ENCODE measurements at places on chromosomes 11 and 22. TPM values are rescaled to one million over a fixed set of nuclear protein-coding genes. Genes with fewer than 3 reads are reported as not detected.

Gene LARGE2
- total RNA-seq, result not detected

Gene MS4A6E
- not detected for total RNA-seq

Gene TECTA
- total RNA-seq, result 0.72 TPM

Gene MFRP
- total RNA-seq, result not detected

- DNase-seq, result no peak
Measured at GRCh38 chr11:100575860-100576717, 111.0 kb upstream of the ARHGAP42 start.

DNA sequence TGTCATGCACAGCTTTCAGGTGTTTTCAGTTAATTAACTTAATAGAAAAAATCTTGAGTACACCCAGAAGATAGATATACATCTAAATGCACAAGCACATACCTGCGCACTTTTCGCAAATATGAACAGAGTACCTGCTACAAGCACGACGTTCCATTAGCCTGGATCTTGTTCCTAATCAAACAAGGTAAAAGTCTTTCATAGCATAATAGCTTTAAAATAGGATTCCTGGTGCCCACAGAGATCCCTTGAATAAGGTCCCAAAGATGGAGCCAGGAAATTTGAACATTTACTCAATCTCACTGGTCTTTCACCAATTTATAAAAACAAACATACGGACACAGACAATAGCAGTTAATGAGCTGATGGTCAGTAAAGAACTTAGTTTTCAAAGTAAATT, 689.8 kb upstream of the CHORDC1 start:
- no peak for DNase-seq

DNA sequence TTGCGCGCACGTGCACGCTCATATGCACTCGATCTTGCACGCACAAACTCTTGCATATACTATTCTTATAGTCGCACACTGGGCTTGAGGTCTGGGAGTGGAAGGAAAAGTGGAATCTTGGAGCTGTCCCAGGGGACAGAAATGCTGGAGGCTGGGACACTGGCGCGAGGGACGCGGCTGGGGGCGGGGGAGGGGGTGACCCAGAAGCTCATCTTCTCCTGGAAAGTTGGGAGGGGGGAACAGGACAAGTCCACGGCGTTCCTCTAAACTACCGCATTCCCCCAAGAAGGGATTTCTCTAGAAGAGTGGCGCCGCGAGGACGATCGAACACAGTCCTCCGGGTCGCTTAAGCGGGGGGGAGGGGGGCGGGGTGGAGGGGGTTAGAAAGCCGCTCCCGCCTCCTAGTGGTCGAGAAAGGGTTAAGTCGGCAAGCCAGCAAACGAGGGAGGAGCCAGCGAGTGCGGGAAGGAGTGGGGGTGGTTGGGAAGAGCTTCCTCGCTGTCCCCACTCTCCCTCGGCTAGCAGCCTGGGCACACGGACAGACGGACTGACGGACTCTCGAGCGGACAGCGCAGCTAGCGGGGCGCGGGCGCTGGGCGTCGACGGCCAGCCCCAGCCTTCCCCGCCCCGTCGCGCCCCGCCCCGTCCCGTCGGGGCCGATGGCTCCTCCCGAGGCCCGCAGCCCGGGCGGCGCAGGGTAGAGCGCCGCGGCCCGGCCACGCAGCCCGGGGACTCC, at the start of gene RTN4RL2:
RTN4RL2 (plus strand) TSS at position 507 of the 736 bp plus-strand sequence. CDS start 338 bp downstream, outside the sequence.
- peak; percentile 63 for DNase-seq

DNA sequence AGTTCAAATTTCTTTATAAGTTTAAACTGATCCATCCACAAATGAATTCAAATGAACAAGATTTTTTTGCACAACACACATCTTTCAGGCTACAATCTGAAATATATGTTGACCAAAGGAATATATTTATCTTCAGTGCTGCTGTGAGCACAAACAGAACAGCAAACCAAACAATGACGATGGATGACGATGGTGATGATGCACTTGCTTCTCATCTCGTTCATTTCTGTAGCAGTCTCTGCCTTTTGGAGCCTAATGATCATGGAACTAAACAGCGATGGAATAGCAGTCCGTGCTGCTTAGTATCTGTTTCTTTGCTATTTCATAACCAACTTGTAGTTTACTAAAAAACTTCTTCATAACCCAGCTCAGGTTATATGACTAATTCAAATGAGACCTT, 220.7 kb upstream of the BLID start:
- DNase-seq, result no peak

DNA sequence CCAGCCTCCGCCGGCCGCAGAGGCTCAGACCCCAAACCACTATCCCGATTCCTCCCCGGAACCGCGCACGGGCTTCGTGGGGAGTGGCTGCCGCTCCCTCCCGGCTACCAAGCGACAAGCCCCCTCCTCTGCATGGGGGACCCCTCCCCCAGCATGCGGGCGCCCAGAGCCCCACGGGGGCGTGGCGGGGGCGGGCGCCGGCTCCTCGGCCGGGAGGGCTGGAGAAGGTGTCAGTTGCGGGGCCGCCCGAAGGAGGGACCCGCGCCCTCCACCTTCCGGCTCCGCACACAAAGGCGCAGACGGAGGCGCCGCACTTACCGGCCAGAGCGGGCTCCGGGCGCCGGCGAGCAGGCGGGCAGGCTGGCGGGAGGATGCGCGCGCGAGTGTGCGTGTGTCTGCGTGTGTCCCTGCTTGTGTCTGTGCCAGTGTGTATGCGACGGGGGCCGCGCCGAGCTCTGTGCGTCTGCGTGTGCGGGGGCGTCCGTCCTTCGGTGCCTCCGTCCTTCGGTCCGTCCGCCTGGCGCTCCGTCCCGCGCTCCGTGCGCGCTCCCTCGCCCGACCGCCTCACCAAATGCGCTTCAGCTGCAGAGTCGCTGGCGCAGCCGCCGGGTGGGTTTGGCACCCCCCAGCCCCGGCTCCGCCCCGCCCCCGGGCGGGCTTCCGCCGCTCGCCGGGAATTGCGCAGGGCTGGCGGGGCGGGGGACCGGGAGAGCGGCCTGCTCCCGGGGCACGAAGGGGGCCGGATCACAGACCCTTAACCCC, at the start of gene PTPN5:
PTPN5 (minus strand) TSS at position 592 of the 762 bp plus-strand sequence. CDS start 19,840 bp downstream, outside the sequence.
- no peak for DNase-seq

DNA sequence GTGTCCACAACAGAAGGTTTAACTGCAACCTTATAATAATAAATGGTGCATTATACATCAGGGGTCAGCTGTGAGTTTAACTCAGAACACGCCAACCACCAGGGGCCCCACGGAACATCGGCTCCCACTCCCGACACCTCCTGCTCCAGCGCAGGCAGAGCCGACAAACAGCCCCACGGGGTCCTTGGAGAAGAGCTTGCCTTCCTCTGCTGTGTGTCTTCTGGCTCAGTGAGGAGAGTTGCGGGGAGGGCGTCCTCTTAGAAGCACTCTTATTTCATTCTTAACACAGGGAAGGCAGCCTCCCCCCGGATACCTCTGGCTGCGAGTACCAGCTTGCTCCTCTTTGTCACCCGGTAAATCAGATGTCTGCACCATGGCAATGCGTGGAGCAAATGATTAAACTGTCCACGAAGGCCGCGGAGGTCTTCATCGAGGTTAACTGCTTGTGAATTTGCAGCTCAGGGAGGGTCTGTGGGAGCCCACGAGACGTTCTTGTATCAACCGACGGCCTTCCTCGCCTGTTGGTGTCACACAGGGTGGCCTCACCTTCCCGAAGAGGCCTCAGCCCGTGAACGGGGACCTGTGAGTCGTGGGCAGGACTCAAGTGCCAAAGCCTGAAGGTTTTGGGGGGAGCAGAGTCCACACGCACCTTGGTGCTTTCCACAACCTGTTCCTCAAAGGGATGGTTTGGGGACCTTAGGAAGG, 464.0 kb downstream of the BRD1 start:
- DNase-seq, result no peak

DNA sequence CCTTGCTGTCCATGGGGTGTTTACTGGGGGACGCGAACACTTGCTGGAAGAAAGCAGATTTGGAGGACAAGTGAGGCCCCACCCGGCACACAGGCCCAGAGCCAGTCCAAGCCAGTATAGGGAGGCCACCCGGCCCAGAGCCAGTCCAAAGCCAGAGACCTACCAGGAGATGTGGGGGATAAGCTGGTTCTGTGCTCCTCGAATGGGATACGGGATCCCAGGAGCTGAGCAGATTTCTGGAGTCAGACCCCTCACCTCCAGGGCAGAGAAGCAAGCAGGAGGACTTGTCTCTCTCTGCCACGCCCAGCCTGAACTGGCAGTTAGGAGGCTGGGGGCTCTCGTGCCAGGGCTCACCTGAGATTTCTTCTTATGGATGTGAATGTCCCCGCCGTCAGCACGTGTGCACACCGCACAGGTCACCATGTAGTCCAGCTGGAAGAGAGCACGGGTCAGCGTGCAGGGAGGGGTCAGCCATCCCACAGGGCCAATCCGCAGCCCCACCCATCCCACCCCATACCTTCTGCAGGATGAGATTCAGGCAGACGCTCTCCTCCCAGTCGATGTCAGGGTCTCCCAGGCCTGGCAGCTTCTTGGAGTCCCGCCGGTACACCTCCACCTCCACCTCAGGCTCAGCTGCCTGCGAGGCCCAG, 35.3 kb downstream of the KIAA0930 start:
- DNase-seq, result no peak

DNA sequence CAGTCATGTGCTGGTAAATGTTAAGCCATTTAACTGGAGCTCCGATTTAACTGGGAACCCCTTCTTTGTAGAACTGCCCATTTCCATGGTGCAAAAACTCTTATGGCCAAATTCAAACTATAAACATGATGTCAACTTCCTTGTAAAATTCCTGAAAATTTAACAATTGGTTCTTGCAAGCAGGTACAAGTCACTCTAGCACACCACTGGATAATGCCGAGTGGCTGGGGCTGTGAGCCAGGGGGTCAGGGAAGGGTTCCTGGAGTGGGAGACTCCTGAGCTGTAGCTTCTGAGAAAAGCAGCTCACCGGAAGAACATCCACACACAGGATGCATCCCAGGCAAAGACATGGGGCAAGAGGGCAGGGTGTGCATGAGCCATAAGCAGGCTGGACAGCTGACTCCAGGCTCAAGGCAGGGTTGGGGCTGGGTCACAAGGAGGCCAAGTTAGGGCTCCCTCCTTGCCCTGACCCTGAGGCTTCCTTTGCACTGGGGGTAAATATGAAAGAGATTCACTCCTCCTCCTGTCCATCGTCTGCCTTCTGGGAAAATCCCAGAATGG, 18.2 kb downstream of the P2RY2 start:
- DNase-seq, result no peak

DNA sequence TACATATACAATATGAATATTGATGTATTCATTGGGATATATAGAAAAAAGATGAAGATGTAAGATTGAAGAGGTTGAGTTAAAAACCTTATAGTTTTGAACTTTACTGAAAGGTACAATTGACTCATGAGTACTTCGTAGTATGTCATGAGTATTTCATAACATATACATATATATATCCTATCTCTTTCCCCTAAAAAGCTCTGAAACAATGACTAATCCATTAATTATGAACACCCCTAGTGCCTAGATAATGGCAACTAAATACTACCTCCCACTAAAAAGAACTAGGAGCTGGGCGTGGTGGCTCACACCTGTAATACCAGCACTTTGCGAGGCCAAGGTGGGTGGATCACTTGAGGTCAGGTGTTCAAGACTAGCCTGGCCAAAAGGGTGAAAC, 31.5 kb downstream of the SLC35F2 start:
- DNase-seq, result no peak

DNA sequence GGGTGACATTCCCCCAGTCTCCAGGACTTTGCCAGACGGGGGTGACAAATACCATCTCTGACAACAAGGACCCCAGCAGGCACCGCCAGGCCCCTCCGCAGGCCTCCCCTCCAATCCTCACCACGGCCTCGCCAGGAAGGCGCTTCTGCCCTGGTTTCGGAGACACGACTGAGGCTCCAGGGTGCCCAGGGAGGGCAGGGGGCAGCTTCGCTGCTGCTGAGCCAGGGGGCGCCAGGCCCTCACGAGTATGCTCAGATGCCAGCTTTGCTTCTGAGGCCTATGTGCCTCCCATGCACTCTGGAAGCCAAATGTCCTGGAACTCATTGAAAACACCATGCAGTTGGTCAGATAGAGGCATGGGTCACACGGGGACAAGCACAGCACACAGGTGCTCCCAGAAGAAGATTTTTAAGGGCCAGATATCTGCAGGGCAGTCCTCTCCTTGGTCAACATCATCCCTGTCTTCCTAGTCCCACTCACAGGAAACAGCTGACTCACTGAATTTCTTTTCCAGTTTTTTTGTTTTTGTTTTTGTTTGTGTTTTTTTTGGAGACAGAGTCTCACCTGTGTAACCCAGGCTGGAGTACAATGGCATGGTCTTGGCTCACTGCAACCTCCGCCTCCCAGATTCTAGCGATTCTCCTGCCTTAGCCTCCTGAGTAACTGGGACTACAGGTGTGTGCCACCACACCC, 19.9 kb downstream of the BID start:
- DNase-seq, result peak; percentile 56

- DNase-seq, result no peak
Measured at GRCh38 chr11:50098186-50098725, 65.6 kb downstream of the OR4C45 start.

GRCh38 chr11:32434356-32435151, 785 bp downstream of the WT1 start:
- DNase-seq, result peak; percentile 60

DNA sequence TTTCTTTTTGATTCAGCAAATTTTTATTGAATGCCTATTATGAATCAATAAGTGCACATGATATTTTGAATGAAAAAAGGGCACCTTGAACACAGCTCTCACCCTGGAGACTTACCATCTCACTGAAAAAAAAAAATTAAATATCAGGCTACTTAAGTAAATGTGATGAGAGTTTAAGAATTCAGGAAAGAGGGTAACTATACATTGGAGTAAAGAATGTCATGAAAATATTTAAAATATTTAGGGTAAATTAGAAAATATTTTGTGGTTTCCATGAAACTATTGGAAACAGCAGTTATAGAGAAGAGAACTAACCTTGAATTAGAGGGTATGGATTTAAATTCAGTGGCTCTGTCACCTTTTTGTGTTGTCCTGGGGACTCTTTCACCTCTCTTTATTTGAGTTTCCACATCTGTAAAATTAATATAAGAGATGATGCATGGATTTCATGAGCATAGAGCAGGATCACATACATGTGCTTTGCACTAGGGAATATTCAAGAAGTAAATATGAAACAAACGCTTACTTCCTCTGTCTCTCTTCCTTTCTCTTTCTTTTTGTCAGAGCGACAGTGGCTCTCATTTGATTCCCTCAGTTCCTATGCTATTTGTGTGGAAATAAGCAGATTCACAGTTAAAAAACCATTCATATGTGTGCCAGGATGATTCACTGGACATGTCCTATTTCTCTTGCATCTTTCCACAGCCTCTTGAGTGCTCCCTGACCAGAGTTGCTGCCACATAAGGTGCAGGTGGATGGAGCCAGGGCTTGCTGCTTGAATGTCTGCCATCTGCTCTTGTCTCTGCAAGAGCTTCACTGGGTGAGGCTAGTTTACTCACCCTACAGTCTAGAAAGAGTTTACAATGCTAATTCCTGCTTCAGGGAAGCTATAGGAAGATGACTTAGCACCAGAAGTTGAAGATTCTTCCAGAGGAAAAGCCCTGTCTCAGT, 533.1 kb downstream of the ETS1 start:
- no peak for DNase-seq
